ENCODE measurements at places on chromosomes 13 and 19.

DNA sequence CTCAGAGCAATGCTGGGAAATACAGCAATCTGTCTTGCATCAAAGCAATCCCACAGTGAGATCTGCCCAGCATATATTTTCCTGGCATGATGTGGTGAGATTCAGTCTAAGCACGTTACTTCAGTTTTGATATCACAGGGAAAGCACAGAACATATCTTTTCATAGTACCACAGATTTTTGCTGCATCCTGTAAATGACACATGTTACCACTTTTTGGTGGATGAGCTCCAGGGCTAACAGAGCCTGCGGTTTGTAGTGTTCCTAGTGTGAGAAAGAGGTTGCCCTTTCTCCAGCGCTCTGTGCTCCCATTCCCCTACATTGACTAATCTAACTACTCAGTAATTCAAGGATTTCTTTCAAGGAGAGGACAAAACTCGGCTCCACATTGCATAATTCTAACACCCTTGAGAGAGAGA is 409.0 kb downstream of the GPC6 start:
- no peak for DNase-seq

GRCh38 chr19:49790866-49791265 is 22.2 kb downstream of the FUZ start:
- no peak for DNase-seq

- no peak for DNase-seq
Observed at GRCh38 chr13:72316716-72317115, 410.7 kb downstream of the MZT1 start.

GRCh38 chr19:29501816-29502580 is 23.8 kb upstream of the VSTM2B start:
- DNase-seq: no peak

DNA sequence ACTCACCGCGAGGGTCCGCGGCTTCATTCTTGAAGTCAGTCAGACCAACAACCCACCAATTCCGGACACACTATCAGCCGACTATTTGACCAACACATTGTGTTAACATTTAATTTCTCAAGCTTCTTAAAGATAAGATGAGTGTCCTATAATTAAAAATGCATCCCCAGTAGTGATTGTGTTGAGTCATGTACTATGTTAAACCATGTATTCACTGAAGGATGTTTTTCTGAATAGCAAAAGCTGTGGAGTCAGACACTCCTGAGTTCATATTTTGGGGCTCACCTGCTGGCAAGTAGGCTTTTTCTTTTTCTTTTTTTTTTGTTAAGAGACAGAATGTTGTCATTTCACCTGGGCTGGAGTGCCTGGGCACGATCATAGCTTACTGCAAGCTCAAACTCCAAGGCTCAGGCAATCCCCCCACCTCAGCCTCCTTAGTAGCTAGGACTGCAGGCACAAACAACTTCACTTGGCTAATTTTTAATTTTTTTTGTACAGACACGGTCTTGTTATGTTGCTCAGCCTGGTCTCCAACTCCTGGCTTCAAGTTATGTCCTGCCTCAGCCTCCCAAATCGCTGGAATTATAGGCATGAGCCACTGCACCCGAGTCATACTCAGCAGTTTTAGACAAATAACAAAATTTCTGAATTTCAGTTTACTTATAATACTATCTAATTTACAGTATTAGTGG is 606.9 kb downstream of the PCDH9 start:
- no peak for DNase-seq

DNA sequence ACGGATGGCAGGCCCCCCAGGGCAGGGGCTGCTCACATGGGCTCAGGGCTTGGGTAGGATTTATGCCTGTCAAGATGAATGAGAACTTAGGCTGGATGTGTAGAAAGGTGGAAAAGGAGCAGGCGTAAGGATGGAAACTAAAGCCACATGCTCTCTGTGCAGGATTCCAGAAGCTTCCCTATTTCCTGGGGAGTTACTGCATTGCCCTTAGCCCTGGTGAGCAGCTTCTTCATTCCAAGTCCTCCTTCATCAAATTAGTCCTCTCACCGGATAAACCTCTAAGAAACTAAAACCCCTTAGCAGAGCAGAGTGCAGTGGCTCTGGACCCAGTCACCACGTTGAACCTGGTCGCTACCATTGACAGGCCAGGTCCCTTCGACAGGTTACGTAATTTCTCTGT is 7.4 kb downstream of the ATP12A start:
- no peak for DNase-seq

GRCh38 chr13:74253161-74253560 is 119.0 kb upstream of the KLF12 start:
- DNase-seq: no peak

DNA sequence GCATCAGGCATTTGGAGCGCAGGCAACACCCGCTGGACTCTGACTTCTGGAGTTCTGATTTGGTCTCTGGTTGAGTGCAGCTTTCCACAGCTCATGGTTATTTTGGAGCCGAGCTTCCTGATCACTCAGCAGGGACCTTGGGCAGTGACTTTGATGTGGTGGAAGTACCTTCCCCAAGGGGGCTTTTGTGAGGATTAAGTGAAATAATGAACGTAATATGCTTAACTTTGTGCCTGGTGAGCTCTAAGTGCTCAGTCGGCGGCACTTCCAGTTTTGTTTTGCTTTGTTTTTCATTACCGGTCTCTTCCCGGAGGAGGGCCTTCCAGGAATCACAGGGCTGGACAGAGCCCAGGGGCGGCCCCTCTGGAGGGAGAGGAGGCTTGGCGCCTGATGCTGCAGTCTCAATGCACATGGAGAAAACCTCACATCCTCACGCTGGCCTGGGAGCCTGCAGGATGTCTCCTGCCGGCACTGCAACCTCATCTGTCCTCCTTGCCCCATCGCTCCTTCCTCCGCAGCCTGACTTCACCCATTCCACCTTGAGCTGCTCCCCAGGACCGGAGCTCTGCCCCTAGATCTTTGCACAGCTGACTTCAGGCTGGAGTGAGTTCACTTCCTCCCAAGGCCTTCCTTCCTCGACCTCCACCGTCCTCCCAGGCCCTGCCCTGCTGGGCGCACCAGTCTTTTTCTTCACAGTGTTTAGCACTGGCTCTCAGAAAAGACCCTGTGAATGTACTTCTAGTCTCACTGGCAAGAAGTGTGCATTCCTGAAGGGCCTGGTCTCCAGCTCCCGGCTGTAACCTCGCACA is 1.5 kb downstream of the PLEKHF1 start:
- no peak for DNase-seq

DNA sequence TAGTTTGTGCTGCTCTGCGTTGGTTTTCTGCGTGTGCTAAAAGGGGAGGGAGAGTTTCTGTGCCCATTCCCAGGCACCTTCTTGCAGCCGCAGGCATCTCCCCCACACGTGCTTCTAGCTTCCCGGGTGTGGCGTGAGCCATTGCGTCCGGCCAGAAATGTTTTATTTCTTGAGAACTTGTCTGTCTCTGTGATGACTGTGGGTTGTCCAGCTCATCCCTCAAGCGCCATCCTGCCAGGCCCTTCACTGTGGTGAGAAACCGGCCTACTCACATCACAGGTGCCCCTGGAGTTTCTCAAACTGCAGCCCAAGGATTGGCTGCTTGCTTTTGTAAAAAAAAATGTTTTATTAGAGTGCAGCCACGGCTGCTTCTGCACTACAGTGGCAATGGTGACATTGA is 24.2 kb downstream of the EPN1 start:
- no peak for DNase-seq

DNA sequence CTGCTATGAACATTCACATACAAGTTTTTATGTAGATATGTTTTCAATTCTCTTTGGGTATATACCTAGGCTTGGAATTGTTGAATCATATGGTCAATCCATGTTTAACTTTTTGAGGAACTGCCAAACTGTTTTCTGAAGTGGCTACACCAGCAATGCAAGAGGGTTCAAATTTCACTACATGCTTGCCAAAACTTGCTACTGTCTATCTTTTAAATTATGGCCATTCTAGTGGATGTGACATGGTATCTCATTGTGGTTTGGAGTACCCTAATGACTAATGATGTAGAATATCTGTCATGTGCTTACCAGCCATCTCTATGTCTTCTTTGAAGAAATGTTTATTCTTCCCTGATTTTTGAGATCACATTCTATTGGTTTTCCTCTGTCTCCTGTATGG is 860.3 kb downstream of the DIAPH3 start:
- no peak for DNase-seq

DNA sequence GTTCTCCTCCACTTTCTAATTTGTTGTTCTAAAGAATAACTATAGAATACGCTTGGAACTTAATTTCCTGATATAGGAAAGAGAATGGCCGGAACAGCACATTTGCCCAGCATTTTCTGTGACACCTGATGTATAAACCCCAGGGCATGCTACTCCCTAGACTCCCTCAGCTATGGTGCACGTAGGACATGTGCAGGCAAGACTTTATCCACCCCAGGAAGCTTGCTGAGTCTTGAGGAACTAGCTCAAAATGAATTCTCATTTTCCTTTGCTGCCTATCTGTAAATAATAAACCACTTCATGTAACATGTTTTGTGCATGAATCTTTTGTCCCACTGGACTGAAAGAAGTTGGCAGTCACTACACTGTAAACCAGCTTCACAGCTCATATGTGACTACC is 535.8 kb upstream of the SLITRK1 start:
- no peak for DNase-seq

DNA sequence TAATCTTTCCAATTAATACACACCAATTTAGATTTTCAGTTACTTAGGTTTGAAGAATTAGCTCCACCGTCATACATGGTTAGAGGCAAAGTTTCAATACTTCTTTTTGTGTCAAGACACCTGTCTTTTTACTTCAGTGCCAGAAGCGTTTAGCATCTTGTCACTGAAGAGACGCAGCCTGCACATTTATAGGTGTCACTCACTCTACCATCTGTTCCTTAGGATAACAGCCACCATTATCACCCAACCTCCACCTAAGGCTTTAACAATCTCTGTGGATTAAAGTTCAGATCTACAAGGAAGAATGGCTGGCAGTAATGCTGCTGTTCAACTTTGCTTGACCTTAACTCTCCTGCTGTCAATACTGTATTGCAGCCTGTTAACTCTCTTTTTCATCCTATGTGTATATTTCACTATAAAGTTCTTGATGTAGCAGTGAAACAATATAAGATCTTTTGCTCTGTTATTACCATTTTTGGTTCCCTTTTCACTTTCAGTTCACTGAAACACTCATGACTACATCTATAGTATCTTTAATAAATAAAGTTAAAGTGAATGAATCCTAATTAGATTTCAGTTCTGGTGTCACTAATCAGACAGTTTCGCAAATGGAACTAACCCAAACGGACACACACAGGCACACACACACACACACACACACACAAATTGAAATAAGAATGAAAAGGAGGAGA is 435.6 kb downstream of the PCDH9 start:
- no peak for DNase-seq

DNA sequence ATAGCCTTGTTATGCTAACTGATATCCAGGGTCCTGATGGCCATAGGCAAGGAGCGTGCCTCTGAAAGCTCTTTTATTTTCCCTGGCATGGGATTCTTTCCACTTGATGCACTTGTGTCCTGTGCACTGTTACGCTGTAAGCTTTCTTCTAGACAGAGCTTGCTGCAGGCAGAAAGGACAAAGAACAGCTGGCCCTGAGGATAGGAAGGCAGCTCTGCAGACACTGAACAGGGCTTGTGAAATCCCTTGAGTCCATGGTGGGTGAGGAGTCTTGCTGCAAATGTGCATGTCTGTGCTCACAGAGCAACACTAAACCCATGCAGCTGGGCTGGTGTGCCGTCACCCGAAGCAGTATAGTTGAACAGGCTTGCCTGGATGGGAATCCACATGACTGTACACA is 126.6 kb downstream of the AKAP11 start:
- no peak for DNase-seq

DNA sequence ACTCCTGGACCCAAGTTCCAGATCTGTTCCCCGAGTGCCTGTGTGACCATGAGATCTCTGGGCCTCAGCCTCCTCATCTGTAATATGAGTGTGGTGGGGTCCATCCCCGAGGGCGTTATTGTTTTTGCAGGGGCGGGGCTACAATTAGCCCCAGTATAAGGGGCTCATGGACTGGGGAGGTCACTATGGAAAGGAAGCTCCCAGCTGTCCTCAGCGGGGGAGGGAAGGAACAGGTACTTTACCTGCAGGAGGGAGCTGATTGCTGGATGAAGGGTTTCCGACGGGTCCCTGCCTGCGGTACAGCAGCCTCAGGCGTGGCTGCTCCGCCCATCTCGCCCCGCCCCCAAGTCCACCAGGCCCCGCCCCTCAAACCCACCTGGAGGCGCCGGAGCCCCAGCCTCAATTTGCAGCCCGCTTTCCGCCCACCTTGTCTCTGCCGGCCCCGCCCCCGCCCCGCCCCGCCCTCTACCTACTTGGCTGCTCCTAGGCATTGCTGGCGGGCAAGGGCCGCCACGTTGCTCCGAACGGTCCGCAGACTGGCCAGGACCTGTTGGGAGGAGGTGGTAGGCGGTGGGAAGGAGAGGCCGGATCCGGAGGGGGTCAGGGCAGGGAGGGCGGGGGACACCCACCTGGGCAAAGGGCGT is 5.5 kb downstream of the PDE4C start:
- DNase-seq: no peak

- no peak for DNase-seq
Observed at GRCh38 chr13:106533943-106534638, 1.4 kb downstream of the EFNB2 start.

DNA sequence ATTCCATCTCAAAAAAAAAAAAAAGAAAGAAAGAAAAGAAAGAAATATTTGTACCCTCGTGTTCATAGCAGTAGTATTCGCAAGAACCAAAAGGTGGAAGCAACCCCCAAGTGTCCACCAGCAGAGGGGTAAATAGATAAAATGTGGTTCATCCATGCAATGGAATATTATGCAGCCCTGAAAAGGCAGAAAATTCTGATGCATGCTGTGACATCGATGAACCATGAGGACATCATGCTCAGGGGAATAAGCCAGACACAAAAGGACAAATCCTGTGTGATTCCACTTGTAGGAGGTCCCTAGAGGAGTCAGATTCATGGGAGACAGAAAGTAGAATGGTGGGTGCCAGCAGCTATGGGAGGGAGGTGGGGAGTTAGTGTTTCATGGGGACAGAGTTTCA is 6.4 kb upstream of the LRRC8E start:
- DNase-seq: no peak

- no peak for DNase-seq
Observed at GRCh38 chr19:48644839-48645619, 958 bp downstream of the CA11 start.

DNA sequence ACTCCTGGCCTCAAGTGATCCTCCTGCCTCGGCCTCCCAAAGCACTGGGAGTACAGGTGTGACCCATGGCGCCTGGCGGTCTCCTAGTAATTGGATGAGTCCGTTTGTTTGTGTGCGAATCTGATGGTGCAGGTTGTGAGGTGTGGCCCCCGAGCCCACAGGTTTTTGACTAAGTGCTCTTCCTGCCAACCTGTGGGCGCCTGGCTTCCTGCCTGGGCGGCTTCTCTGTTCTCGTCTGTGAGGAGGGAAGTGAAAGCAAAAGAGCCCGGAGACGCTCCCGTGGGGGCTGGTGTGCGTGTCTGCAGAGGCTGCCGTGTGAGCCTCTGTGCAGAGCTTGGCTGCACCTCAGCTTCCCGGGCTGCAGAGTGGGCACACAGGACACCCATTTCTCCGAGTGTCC is 10.0 kb downstream of the ARHGAP45 start:
- DNase-seq: peak; percentile 78

Data from central memory CD8-positive, alpha-beta T cell (primary cell).